ENCODE measurements at places on chromosomes 5 and 9.
A peak's percentile ranks its signal among the peaks of the same experiment; 100 is the strongest.

DNA sequence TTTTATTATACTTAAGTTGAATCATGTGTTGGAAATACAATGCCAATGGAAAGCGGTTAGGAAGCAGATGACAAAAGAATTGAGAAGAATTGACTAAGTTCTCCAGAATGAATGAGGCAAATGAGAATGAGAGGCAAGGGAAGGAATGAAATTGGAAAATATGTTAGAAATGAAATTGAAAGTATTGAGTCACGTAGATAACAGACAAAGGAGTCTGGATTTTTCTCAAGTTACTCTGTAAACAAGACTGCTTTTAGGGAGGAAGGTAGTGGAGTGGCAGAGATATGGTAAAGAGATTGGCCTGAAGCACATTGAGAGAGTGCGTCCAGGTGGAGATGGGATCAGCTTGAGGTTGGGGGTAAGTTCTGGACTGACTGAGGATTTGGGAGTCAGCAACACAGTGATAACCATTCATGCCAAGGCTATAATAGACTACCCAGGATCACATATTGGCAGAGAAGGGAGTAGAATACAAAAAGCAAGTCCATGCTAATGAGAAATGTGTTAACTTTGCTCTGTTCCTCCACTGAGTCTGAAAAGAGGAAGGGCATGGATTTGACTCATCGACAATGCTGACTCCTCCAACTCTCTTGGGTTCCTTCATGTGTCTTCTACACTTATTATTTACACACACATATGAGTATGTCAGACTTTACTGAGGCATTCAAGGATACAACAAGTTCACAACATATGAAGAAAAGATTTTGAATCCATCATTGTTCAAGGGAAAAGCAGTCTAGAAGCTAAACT lies 814.2 kb upstream of the ZNF608 start:
- DNase-seq: no peak

DNA sequence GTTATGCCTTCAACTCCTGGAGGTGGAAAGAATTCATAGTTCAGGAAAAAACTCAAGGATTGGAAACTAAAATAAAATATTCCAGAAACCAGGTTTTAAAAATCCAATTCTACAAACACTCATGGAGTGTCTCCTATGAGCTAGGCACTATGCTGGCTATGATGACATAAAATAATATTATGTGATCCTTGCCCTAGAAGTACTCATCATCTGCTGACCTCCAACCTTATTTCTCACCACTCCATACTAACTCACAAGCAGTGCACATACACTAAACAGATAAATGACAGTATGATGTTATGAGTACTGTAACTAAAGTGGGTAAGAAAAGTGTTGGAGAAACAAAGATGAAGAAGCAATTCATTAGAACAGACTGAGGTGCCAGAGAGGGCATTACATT lies 93.2 kb upstream of the NR5A1 start:
- DNase-seq: no peak

- no peak for DNase-seq
Observed at GRCh38 chr5:121144764-121145163, 680.7 kb downstream of the PRR16 start.

- DNase-seq: no peak
Observed at GRCh38 chr9:95807326-95807947, 68.1 kb upstream of the ERCC6L2 start.

GRCh38 chr5:127112347-127112864 lies 39.1 kb upstream of the C5orf63 start:
- no peak for DNase-seq

- no peak for DNase-seq
Observed at GRCh38 chr9:126496781-126497659, 116.7 kb upstream of the LMX1B start.

DNA sequence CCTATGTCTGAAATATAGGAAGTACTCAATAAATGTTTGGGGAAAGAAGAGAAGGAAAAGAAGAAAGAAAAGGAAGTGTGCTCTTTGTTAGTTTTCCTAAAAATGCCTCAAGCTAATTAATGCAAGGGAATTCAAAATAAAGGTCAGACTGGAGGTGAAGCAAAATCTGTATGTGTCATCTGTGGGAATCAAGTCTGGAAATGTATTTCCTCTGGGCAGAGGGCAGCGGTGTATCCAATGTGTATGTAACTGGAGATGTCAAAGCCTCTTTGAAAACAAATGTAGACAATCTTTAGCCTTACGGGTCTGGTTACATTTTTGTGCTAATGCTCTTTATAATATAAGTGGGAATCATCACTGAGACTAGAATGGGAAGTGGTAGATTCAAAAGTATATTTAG lies 471.4 kb downstream of the MAN2A1 start:
- DNase-seq: no peak

DNA sequence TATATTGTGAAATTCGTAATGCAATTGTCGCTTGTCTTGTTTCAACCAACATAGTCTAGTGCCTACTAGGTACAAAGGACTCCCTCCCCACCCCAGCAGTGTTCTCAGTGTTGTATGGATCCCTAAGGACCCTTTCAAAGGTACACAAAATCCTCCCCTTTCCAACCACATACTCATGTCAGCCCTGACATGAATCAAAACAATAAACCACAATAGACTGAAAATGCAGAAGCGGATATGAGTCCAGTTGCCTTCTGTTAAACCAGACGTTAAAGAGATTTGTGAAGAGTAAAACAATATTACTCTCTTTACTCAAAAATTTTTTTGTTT lies 82.4 kb upstream of the IFNK start:
- no peak for DNase-seq

DNA sequence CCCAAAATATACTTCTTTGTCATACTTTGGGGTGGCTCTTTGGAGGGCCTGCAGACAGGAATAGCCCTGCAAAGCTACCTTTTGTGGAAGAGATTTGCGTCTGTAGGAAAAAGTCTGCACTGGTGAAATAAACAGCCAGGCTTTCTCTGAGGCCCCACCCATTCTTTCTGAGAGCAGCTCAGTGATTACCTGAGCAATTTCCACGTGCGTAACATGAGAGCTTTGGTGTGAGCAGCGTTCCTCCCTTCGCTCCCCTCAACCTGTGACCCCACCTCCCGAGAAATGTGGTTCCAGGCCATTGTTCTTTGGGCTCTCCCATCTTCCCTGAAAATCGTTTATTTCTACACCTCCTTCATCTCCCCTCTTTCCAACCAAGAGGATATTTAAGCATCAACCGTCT lies 23.8 kb upstream of the FBP1 start:
- DNase-seq: no peak

DNA sequence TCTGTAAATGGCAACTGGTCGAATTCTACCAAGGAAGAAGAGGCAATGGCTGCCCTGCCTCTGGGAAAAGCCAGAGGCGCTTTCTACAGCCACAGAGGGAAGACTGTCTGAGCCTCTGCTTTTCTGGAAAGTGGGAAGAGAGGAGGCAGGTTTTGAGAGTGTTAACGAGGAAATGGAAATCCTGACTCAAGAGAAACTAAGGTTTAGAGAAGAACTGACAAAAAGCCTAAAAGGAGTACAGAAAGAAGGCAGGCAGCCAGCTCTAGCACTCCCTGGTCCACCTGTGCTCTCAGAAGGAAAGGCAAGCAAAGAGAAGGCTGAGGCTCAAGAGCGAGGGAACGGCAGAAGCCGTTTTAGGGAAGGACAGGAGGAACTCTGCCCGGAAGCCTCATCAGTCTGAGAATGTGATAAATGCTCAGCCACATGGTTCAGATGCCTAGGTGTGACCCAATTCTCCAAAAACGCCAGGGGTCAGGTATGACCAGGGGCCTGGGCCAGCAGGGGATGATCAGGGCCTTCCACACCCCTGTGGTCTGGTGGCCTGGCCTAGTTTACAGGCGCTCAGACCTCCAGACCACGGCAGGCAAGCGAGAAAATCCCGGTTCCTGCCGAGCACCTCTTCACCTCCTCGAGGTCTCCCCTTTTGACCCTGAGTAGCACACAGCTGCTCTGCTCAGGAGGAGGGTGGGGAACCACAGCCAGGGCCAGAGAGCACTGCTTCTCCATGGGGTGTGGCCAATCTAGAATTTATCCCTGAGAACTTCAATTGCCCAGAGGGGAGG lies 79.9 kb upstream of the FBXW11 start:
- DNase-seq: no peak

GRCh38 chr5:173514661-173515060 lies 101.8 kb downstream of the BOD1 start:
- DNase-seq: no peak

DNA sequence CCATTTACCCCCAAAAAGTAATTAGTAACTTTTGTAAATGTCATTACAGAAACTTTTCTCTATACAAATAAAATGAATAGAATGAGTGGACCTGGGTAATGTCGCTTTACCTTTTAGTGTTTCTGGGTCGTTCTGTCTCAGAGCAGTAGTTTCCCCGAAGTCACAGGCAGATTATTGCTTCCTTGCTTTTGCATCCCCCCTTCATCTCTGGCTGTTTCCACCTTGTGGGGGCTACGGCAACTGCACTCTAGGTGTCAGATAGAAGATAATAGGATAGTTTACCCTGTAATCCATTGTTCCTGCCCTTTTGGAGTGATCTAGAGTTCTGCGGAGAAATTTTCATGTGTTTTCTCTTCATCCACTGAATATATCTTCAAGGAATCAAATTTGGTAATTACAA lies 68.7 kb downstream of the PRR16 start:
- DNase-seq: no peak

DNA sequence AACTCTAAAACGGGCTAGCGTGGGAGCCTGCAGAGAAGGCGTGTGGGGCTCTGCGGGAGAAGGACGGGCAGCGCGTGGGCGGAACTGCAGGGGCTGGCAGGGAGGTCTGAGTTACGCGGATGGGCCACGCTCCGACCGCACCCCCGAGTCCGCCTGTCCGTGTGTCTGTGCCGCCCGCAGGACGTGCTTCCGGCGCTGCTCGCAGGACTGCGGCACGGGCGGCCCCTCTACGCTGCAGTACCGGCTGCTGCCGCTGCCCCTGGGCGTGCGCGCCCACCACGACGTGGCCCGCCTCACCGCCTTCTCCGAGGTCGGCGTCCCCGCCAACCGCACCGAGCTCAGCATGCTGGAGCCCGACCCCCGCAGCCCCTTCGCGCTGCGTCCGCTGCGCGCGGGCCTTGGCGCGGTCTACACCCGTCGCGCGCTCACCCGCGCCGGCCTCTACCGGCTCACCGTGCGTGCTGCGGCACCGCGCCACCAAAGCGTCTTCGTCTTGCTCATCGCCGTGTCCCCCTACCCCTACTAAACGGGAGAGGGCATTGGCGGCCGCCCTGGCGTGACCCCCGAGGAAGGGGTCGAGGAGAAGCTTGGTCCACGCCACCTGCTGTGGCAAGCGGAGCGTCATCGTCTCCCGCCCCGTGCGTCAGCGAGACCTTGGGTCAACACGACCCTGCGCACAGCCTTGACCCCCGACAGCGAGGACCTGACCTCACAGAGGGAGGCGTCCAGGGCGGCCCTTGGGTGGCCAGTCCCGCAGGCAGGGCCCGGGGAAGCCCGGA lies 11.4 kb upstream of the ASS1 start:
- peak; percentile 63 for DNase-seq

GRCh38 chr9:70569070-70569772 lies 154.8 kb upstream of the KLF9 start:
- DNase-seq: no peak

DNA sequence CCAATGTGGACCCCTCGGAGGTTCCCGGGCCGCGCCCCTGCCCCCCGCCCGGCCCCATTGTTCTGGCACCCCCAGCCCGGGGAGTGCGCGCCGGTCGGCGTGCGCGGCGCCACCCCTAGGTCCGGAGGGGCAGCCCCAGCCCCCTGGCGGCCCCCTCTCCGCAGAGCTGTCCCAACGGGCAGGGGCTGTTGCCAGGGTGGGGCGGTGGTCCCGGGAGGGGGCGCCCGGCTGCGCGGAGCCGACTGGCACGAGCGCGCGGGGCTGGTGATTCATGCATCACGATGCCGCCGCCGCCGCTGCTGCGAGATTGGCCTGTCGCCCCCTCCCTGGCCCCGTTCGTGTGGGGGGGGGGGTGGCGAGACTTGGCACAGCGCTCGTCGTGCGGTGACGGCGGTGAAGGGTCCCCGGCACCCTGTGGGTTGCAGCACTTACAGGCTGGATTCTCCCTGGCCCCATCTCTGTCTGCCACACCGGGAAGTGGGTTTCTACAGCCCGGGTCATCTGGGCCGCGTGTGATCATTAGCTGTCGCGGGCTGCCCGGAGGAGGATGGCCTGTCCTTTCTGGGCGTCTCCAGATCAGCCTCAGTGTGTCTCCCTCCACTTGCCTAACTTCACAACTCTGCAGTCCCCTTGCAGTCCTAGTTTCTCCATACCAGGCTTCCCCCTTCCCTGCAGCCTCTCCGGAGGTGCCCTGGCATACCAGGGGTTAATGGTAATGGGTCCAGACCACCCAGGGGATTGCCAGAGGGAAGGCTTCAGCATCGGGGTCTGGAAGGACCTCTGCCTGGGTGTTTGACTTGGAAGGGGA lies 858 bp downstream of the NCS1 start:
- no peak for DNase-seq

DNA sequence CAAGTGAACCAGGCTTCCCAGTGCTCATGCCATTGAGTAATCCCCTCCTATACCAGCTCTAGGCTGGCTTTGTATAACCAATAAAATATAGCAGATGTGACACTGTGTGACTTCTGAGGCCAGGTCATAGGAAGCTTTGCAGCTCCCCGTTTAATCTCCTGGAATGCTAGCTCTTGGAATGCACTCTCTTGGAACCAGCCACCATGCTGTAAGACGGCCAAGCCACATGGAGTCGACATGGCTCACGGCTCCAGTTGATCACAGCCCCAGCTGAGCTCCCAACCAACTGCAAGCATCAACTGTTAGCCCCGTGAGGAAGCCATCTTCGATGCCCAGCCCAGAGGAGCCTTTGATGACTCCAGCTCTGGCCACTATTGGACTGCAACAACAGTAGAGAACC lies 74.5 kb downstream of the SH3TC2 start:
- no peak for DNase-seq

DNA sequence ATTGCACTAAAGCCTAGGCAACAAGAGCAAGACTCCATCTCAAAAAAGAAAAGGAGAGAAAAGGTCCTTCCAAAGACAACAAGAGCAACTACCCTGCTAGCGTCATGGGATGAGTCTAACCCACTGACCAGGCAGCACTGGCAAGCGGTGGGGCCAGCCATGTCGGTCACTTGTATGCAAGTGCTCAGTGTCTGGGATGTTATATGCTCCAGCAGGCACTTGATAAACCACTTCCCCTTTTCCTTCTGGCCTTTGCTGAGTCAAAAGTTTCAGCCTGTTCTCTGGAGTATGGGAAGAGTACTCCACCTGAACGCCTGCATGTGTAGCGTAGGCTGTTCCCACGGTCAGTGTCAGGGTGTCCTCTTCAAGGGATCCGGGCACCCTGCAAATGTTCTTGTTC lies 9.2 kb upstream of the MXD3 start:
- DNase-seq: peak; percentile 28

Measured in germinal center (tissue), 1 donor.